ENCODE measurements at places on chromosomes 5 and 9. TPM values are rescaled to one million over a fixed set of nuclear protein-coding genes. Genes with fewer than 3 reads are reported as not detected.

UGT3A2 gene
- not detected for total RNA-seq

C5orf58 gene
- total RNA-seq = not detected

SMC5 gene
- total RNA-seq = 17.6 TPM

CDKN2A gene
- not detected for total RNA-seq

LMX1B gene
- 2.0 TPM for total RNA-seq

GPX3 gene
- 16.4 TPM for total RNA-seq

CANX gene
- 342 TPM for total RNA-seq

AIF1L gene
- 1.6 TPM for total RNA-seq

SOX30 gene
- total RNA-seq = not detected

GARIN3 gene
- total RNA-seq = not detected

BTNL8 gene
- not detected for total RNA-seq

SPAG8 gene
- total RNA-seq = 0.58 TPM

IGFBPL1 gene
- 2.5 TPM for total RNA-seq

CAVIN4 gene
- total RNA-seq = 0.42 TPM

SEMA5A gene
- not detected for total RNA-seq

FBXL7 gene
- total RNA-seq = 1.5 TPM

ANKRD34B gene
- total RNA-seq = 0.18 TPM

OMD gene
- not detected for total RNA-seq

MBLAC2 gene
- 1.9 TPM for total RNA-seq

GGTA1 gene
- not detected for total RNA-seq

C1QTNF3 gene
- 0.53 TPM for total RNA-seq

FOXD4L4 gene
- total RNA-seq = not detected

TMEM252 gene
- total RNA-seq = not detected

MEGF10 gene
- total RNA-seq = not detected

IGIP gene
- 0.91 TPM for total RNA-seq

SPINK4 gene
- not detected for total RNA-seq

TOR2A gene
- total RNA-seq = 15.4 TPM

PPP2R2B gene
- 0.14 TPM for total RNA-seq

SLC31A1 gene
- 19.1 TPM for total RNA-seq

MACIR gene
- 20.2 TPM for total RNA-seq

GRIN3A gene
- not detected for total RNA-seq

KCNT1 gene
- not detected for total RNA-seq

FRRS1L gene
- total RNA-seq = 0.18 TPM

GRXCR2 gene
- not detected for total RNA-seq

TSSK1B gene
- not detected for total RNA-seq

GPR21 gene
- not detected for total RNA-seq

SPATA31D4 gene
- not detected for total RNA-seq

PCDHA5 gene
- total RNA-seq = 0.74 TPM

EGR1 gene
- total RNA-seq = 9.9 TPM

SPDL1 gene
- total RNA-seq = 79.5 TPM

SLC34A1 gene
- total RNA-seq = not detected

PRDM9 gene
- total RNA-seq = not detected

CAMK2A gene
- 0.76 TPM for total RNA-seq

LECT2 gene
- total RNA-seq = not detected

HRH2 gene
- 0.82 TPM for total RNA-seq

PAIP2 gene
- total RNA-seq = 109 TPM

WNK2 gene
- total RNA-seq = 6.5 TPM

PCDHGB7 gene
- total RNA-seq = 0.05 TPM

FOXI1 gene
- not detected for total RNA-seq

SLC46A2 gene
- total RNA-seq = not detected

CCL21 gene
- total RNA-seq = not detected

ATP10B gene
- not detected for total RNA-seq

All from A549 treated with CORT108297 at 1 μM for 4 hours (cell line).